ENCODE measurements at places on chromosomes 4 and X.

GRCh38 chr4:140648716-140649308, 80.1 kb upstream of the UCP1 start:
- no peak for DNase-seq

DNA sequence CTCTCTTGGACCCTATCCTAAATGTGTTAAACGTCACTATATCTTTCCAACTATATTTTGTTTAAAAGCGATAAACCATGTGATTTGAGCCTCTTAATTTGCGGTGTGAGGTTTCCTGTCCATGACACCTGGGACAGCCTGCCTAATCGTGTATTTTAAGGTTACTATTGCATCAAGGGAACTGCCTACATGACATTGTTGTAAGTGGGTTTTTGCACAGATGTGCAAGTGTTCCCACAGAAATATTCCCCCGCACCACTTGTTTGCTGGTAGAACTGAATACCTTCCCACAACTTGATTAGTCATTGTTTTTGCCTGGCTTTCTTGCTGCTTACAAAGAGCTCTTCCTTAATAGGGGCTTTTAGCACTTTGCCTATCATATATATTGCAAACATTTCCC, 5.1 kb upstream of the FAM184B start:
- no peak for DNase-seq

DNA sequence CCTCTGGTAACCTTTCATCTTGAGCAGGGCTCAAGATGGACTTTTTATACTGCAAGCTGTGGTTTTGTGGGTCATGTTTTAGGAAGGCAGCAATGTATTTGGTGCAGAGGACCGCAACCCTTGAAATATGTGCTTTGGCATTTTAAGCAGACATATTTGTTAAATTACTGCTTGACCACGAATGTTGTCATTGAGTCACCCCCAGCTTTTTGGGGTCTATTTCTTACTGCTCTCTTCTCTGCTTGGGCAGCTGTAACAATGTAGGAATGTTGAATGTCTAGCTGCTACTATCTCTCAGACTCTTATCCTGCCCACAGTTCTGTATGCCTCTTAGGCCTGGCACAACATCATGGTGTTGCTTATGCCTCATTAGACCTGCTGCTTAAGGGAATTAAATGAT, 6.0 kb downstream of the RBPJ start:
- DNase-seq: peak; percentile 96

DNA sequence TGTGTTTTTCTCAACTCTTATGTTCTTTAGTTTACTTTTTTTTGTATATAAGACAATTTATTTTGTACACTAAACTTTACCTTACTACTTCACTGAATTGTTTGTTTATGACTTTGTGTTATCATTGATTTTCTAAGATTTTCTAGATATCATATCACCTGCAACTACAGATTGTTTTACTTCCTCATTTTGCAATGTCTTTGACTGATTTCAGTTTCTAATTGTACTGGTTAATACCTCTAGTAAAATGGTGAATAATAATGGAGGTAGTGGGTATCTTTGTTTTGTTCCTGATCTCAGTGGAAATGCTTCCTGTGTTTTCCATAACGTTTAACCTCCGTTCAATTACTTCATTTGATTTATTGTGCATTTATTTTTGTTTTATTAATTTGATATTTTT, 490.2 kb downstream of the TLL1 start:
- DNase-seq: no peak

DNA sequence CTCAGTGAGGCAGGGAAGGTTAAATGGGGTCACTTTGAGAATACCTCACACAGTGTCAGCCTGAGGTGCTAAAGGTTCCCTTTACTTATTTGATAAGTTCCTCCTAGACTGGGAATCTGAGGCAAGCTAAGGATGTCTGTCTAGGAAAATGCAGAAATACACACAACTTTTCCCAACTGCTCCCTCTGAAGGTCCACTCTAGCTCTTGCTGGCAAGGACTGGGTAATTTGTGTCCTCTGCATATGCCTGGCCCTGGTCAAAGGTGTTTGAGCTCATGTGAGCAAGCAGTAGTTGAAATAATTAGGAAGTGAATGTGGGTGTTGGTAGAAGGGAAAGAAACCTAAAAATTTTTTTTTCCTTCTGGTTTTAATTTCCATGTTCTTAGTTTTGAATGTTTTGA, 21.3 kb downstream of the TXLNG start:
- peak; percentile 53 for DNase-seq

GRCh38 chr4:17195461-17196275, 297.2 kb upstream of the LDB2 start:
- no peak for DNase-seq

GRCh38 chr4:188869581-188869980, 730.3 kb downstream of the TRIML1 start:
- no peak for DNase-seq

DNA sequence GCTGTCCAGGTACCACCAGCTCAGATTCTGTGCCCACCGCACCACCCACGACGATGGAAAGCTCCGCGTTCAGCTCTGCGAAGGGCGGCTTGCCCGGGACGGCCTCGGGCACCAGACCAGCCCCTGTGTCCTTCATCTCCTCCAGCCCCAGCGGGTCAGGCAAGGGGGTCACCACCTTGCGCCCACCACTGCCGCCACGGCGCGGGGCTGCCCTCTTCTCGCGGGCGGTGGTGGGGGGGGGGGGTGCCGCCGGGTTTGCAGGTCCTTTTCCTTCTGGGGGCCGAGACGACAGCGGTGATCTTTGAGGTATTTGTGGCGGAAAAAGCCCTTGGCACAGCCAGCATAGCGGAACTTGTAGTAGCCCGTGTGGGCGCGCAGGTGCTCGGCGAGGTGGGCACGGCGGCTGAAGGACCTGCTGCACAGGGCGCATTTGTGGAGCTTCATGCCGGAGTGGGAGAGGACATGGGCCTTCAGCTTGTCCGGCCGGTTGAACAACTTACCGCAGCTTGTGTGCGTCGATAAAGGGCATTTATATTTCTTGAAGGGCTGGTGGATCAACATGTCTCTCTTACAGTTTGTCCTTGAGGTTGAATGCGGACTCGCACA, 50.9 kb downstream of the CFAP299 start:
- no peak for DNase-seq

DNA sequence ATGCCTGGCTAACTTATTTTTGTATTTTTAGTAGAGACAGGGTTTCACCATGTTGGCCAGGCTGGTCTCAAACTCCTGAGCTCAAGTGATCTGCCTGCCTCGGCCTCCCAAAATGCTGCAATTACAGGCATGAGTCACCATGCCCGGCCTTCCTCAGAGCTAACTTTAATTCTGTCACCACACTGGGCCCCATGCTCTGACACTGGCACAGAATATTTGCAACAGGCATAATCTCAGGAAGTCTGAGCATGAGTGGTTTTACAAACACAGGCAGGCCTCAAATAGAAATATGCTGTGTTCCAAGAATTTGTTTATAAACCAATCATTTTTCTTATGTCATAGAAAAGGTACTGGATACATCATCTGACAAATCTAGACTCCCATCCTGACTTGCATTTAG, 32.7 kb upstream of the FAM9C start:
- peak; percentile 56 for DNase-seq

- DNase-seq: no peak
These were observed 21.7 kb upstream of the EGFL6 start for GRCh38 chrX:13547671-13548070.

All from ELR (cell line).